ENCODE measurements at places on chromosomes 2 and 18.

- no peak for DNase-seq
Measured at GRCh38 chr2:222745836-222746559, 74.5 kb downstream of the MOGAT1 start.

- DNase-seq: no peak
Measured at GRCh38 chr2:202387608-202388342, 11.6 kb downstream of the BMPR2 start.

DNA sequence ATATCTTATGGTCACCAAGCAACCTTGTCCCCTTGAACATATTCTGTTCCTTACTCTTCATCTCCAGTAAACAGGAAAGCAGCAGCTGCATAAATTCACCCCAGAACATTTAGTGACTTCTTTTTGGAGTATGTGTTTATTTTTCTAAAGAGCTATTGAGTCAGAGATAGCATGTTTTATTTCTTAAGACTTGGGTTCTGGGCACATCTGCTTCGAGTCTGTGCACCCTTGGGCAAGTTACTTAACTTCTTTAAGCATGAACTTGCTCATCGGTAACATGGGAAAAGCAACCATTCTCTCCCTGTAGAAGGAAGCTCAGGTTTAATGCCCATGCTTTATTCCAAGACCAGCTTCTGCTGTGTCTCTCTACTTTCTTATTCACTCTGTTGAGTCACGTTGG, 309.3 kb upstream of the MEX3C start:
- no peak for DNase-seq

DNA sequence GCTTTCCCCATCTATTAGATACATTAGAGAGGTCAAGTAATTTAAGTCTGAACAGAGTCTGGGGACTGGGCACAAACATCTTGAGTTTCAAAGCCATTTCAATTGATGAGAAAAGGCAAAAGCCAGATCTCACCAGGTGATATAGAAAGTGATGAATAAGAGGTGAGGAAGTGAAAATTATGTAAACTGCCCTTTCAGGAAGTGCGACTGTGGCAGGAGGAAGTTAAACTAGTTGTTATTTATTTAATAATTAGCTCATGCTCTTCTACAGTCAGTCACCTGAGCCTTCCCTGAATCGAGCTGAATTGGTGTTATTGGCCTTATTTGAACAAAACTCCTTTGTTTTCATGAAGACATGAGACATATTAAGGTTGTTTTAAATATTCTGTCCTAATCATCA, 115.1 kb downstream of the CDH20 start:
- no peak for DNase-seq

- DNase-seq: no peak
Measured at GRCh38 chr2:101168706-101169105, 17.5 kb upstream of the TBC1D8 start.

DNA sequence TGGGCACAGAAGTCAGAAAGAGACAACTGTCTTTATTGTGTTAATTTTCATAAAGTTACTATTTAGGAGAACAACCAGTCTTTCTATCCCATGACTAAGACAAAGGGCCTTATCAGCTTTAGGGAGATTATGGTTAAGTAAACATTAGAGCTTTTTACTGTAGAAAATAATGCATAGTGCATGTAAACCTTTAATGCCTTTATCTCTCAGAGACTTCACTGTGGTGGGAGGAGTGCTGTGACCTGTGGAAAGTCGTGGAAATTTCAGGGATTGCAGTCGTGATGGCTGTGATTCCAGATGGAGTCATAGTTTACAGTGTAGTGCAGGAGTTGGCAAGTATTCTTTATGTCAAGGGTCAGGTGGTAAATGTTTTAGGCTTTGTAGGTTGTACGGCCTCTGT, 15.8 kb downstream of the ZNF236 start:
- DNase-seq: no peak

DNA sequence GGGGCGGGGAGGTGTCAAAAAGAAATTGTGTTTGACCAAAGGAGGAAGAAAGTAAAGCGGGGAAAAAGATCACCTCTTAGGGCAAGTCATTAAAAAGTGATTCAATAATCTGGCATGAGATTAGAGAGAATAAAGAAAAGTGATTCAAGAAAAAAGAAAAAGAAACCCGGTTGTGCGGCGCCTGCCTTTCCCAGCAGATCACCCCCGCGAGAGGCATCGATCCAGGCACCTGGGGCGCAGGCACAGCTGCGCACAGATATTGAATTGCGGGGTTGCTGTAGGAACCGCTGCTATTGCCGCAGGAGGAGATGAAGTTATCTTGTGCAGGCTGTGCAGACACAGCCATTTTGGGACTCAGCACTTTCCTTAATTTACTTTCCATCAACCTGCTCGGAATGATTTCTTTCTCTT, 71.2 kb downstream of the PLB1 start:
- DNase-seq: no peak

DNA sequence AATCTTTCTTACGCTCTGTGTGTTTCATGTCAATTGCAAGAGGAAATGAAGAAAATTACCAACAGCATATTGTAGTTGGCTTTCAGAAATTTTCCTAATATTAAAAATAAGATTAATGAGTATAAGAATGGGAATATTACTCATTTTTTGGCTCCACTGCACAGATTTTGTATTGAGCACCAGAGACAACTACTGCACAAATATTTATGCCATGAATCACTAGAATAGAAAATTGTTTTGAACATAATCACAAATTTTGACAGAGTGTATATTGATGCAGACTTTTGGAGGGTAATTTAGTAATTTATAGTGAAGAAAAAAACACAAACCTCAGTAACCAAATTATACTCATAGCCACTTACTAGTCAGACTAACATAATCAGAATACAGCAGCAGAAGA, 118.3 kb downstream of the DOK6 start:
- DNase-seq: no peak
